Epithelial cell of proximal tubule (primary cell): ENCODE measurements at places on chromosomes 1 and 21. TPM values are rescaled to one million over a fixed set of nuclear protein-coding genes. Genes with fewer than 3 reads are reported as not detected.

DNA sequence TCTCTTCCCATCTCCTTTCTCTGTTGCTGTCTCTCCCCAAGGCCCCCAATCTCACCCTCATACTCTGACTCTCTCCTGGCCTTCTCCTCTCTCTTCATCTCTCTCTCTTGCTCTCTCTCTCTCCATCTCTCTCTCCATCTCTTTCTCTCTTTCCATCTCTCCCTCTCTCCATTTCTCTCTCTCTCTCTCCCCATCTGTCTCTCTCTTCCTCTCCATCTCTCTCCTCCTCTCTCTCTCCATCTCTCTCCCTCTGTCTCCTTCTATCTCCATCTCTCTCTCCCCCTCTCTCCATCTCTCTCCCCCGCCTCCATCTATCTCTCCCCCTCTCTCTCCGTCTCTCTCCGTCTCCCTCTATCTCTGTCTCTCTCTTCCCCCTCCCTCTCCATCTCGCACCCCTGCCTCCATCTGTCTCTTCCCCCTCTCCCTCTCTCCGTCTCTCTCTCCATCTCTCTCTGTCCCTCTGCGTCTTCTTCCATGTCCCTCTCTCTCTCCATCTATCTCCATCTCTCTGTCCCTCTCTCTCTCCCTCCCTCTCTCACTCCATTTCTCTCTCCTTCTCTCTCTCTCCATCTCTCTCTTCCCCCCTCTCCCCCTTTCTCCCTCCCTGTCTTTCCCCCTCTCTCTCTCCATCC, 16.0 kb upstream of the EPHA8 start:
- no peak for DNase-seq

- DNase-seq, result no peak
Observed at GRCh38 chr1:200535605-200536004, 84.9 kb downstream of the KIF14 start.

CNKSR1 gene
- 6.7 and 14.8 TPM in 2 replicates for total RNA-seq

DDR2 gene
- 0.07 and 1.3 TPM in 2 replicates for total RNA-seq

C1QC gene
- total RNA-seq, result not detected in 2 replicates

DNA sequence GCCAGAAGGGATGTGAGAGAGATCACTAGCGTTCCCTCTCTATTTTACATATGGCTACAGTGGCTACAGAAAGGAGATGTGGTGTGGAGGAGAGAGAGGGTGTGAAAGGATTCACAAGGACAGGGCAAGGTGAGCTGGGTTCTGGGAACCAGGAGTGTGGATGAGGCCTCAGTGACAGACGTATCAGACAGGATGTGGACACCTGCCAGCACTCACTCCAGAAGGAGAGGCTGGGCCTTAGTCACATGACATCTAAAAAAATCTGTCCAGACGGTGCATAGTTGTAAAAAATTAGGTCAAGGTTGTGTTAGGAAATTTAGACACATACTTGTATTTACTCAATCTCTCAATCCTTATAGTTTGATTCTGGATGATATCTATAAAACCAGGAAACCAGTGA, 10.6 kb downstream of the TRIM67 start:
- no peak for DNase-seq

DNA sequence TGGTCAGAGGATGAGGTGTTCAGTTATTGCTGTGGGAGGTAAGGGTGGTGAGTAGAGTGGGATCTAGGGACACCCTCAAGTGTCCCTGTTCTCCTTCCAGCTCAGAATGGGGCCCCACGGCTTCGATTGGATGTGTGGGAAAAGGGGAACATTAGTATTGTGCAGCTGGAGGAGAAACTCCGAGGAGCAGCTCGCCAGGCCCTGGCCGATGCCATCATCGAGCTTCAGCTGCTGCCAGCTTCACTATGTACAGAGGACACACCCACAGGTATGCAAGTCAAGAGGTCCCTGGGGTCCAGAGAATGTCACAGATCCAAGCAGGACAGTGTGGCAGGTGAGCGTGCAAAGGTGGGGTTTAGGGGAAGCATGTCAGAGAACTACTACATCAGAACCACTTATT, 13.9 kb downstream of the HYI start:
- DNase-seq, result no peak
